ENCODE measurements at places on chromosomes 1 and 21.

DNA sequence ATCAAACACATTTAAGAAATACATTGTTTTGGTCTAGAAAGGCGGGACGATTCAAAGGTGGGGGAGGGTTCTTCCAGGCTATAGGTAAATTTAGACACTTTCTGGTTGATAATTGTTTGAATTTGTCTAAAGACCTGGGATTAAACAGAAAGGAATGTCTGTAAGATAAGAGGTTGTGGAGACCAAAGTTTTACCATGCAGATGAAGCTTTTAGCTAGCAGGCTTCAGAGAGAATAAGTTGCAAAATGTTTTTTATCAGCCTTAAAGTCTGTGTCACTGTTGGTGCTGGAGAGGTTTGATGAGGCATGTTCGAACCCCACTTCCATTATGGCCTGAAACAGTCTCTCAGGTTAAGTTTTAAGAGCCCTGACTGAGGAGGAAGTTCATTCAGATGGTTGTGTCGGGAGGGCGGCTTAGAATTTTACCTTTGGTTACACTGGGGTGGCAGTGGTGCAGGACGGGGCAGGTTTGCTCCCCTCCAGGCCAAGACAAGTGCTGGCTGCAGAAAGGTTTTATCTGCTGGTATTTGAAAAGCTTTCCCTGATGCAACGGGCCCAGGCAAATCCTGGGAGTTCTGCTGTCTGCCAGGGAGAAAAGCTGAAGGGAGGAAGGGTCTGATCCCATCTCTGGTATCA lies 16.0 kb upstream of the SLC2A5 start:
- no peak for DNase-seq

DNA sequence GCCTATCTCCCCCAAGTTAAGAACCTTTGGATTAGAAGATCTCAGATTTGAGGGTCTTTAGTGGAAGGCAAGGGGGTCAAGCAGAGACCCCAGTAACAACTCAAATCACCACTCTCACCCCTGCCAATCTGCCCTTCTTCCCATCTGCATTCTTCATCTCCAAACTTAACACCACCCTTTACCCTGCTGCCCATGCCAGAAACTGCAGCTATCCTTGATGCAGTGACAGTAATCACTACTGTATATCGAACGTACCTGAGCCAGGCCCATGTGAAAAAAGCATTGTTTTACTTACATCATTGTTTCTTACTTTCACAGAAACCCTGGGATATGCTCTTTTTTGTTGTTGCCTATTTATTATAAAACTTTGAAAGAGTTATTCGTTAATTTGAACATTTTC lies 26.5 kb downstream of the NSUN4 start:
- DNase-seq = no peak

- no peak for DNase-seq
Measured at GRCh38 chr21:42214081-42214750, 4.7 kb upstream of the ABCG1 start.

GRCh38 chr1:13590486-13590885 lies 6.9 kb downstream of the PDPN start:
- DNase-seq = no peak

DNA sequence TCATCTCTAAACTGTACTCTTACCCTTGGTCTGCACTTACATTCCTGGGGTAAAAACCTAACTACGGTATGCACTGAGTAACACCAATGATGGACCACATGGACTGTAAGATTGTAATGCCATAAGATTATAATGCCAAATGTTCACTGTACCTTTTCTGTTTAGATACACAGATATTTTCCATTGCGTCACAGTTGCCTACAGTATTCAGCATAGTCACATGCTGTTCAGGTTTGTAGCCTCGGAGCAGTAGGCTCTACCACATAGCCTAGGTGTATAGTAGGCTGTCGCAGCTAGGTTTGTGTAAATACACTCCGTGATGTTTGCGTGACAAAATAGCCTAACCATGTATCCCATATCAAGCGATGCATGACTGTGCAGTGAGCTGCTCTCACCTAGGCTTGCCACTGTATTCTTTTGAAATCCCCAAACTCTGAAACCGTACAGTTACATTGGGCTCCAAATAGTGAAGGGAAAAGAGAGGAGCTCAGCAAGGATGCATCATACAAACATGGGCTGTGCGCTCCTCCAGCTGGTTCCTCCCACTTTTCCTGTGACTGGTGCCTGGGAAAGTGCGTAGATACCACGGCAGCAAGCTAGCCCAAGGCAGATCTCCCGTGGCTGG lies 35.2 kb downstream of the CFAP57 start:
- DNase-seq = no peak

- DNase-seq = peak; percentile 18
Measured at GRCh38 chr1:54051933-54052430, 1.0 kb downstream of the TMEM59 start.

DNA sequence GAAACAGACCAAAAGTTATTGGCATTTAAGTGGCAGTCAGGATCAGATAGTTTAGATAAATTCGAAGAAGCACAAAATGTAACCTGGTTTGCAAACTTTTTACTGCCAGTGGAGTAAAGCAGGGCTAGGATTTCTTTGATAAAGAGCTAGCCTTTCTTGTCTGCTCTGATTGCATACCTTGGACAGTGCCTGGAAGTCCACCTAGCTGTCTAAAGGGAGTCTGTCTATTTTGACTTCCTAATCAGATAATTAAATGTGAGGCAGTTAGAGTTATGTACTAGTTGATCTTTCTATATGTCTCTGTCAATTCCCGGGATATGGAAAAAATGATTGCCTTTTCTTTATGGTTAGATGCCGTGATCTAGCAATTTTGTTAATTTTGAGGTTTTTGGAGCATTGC lies 4.1 kb downstream of the GPSM2 start:
- no peak for DNase-seq

DNA sequence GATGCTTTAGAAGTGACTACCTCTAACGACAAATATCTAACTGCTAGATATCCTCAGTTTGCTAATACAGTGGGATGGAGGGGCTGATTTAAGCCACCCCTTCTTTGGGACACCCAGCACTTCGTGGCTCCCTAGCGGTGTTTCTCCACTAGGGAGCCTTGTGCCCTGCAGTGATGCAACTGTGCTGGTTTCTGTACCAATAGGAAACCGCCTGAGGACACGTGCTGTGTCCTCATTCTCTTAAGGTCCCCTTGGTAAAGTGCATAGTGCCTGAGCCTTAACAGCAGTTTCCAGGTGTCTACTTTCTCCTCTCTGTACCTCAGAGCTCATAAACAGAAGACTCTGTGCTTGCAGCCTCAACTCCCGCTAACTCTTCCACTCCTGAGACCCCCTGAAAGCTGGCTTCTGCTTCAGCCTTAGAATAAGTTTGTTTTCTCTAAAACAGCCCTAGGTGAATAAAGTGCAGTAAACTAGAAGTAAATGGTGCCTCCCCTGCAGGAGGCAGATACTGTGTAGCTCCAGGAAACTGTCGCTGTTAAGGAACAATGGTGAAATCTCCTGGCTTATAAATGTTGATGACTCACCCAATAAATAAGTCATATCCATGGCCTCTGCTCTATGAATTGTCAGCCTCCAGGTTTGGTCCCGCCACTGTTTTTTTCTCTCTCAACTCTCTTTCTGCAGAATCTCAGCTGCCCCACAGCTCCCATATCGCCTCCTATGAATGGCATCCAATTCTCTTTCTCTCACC lies 130.4 kb downstream of the AK5 start:
- peak; percentile 54 for DNase-seq

GRCh38 chr1:243582326-243582725 lies 267.7 kb downstream of the AKT3 start:
- DNase-seq = no peak

DNA sequence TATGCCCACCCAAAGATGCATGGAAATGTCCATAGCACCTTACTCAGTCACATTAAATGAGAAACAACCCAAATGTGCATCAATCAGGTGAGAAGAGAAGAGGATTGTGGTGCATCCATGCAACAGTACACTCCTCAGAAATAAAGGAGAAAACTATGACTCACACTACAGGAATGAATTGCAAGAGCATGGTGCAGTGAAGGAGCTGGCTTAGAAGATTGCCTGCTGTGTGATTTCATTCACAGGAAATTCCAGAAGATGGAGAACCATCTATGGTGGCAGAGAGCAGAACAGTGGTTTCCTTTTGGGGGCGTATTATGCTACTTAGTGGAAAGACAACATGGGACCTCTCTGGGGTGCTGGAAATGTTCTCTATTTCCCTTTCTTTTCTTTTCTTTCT lies 278.6 kb upstream of the AJAP1 start:
- DNase-seq = peak; percentile 86

DNA sequence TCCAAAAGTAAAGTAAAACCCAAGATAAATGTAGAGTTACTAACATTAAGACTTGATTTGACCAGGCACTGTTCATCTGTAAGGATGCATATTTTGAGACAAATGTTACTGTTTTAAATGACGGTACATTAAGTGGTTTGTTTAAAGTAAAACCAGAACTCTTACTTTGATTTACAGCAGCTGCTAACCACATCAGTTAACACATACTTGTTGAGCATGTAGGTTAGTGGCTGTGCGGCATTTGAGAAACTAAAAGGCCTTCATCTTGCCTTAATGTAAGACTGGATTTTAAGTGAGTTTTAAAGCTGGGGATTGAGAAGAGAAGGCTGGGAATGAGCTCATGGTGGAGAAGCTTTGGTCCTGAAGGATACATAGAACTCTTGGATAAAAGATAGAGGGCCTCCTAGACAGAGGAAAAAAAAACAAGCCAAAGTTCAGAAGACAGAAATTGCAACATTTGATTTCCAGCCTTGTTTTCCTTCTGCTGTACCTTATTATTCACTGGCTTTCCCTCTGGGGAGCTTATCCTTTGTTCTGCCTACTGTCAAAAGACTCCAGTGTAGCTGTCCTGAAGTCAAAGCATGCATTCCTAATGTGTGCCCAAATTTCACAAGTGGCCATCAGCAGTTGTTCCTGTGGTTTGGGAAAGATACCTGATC lies 66.6 kb downstream of the MTR start:
- DNase-seq = no peak

DNA sequence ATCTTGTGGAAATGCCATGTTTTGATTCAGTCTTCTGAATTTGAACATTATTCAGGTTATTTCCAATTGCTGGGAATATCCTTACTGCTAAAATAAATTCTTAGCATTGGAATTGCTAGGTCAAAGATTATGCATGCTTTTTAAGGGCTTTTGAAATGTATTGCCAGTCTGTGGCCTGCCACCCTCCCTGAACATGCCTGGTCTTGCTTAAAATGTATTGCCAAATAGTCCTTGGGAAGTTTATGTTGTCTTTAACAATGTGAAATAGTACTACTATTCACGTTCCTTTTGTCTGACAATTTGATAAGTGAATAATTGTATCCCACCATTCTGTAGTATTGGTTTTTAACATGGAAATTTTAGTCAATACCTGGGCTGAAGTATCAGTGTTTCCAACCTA lies 13.6 kb downstream of the TARDBP start:
- no peak for DNase-seq

DNA sequence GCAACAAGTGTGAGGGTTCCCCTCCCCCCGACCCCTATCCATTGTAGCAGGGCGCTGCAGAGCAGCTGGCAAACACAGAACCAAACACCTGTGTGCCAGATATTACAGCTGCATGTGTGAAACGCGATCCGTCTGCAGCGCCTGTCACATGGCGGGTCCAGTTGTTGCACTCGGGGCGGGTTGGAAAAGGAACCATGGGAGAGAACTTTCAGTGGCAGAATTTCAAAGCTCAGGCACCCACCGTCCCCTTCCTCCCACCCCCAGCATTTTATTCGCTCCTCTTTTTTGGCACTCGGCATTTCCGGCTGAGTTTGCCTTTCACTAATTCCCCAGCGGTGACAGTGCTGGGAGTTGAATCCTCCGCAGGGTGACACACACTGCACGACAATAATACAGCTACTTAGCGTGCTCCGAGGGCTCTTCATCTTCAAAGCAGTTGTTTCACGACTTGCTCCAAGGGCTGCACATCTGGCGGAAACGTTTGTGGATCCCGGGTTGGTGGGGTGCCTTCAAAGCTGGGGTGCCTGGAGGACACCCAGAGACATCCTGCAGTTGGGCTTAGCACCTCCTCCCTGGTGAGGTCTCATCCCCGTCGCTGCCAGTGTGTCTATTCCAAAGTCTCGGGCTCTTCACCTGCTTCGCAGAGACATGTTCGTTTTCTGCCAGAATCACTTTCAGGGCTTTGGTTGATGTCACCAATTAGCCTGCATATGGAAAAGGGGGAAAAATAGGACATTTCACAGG lies 180.7 kb downstream of the ZBTB18 start:
- peak; percentile 57 for DNase-seq

DNA sequence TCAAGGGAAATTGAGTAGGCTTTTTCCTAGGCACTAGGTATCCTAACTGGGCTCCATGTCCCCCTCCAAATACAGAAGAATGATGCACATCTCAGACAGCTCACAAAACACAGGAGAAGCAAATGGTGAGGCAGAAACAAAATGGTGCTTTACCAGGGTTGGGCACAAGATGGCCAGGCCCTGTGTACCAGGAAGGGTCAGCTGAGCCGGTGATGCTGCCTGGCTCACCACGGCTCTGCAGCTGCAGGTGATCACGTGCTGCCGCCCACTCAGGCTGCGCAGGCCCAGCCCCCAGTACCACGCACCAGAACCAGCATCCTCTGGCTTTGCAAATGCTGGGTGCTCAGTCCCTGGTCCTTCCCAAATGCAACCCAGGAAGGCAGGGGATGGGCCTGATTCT lies 993 bp upstream of the DSCAM start:
- no peak for DNase-seq

- peak; percentile 71 for DNase-seq
Measured at GRCh38 chr1:169779970-169780369, 14.7 kb downstream of the METTL18 start.

GRCh38 chr1:183968386-183968785 lies 69.1 kb downstream of the COLGALT2 start:
- DNase-seq = peak; percentile 61

- no peak for DNase-seq
Measured at GRCh38 chr1:167432780-167433179, 85.5 kb downstream of the CD247 start.

GRCh38 chr1:88731475-88732269 lies 47.6 kb downstream of the PKN2 start:
- DNase-seq = peak; percentile 64
